ENCODE measurements at places on chromosomes 6 and 20.
A peak's percentile ranks its signal among the peaks of the same experiment; 100 is the strongest.

DNA sequence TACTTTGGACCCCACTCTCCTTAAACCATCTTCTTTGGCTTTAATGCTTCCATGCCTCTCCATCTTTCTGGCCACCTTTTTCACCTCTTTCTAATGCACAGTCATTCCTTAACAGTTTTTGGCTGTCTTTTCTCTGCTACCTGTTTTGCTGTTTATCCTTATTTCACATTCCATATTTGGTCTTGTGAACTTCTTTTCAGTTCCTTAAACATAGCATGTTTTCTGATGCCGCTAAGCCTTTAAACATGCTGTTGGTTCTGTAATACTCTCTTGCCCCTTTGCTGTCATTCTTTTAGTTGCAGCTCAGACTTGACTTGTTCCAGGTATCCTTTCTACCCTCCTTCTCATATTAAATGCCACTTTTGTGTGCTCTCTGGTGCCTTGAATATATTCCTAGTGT lies 35.8 kb downstream of the TOP1 start:
- no peak for DNase-seq

DNA sequence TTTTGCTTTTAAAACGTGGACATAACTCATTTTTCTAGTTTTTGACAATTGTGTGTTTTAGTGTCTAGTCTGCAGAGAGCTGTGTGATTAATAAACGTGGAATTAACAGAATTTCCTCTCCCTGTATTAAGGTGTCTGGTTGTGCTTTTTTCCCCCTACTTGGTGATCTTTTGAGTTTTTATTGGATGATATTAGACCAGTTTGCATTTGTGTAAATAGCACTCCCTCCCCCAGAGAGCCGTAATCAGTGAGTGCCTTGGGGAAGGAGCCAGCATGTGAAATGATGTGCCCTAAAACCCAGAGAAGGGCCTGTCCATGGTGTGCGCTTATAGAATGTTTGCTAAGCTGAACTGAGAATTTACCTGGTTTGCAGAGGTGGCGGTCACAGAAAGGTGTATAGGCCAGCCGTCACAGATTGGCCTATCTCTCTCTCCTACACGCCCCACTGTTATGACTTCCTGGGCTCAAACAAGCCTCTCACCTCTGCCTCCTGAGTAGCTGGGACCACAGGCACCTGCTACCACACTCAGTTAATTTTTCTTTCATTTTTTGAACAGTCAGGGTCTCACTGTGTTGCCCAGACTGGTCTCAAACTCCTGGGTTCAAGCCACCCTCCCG lies 42.4 kb downstream of the ALDH5A1 start:
- DNase-seq = no peak

DNA sequence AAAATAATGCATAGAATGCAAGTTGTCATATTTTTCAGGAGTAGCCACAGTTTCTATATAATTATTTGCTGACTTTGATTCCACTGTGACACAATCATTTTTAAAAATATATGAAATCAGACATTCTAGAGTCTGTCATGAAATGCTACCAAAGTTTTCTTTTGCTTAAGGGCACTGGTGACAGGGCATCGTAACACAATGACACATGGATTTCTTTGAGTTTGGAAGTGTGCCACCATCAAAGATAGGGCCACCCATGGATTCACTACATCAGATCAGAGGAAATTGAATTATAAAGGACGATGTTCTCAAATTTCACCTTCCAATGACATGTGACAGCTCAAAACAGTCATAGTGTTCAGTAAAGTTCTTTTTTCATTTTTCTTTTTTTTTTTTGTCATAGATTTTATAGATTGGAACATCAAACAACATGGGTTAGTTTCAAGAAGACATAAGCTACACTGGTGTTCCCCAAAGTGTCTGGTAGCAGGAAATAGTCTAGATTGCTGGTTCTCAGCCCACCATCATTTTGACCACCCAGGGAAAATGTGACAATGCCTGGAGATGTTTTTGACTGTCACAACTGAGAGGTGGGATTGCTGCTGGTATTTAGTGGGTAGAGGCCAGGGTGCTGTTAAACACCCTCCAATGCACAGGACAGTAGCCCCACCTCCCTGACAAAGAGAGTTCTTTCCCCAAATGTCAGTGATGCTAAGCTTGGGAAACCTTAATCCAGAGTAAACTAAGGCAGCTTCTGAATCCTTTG lies 123.8 kb upstream of the DOK5 start:
- DNase-seq = no peak

- no peak for DNase-seq
Measured at GRCh38 chr6:44528716-44529115, 141.2 kb downstream of the CDC5L start.

DNA sequence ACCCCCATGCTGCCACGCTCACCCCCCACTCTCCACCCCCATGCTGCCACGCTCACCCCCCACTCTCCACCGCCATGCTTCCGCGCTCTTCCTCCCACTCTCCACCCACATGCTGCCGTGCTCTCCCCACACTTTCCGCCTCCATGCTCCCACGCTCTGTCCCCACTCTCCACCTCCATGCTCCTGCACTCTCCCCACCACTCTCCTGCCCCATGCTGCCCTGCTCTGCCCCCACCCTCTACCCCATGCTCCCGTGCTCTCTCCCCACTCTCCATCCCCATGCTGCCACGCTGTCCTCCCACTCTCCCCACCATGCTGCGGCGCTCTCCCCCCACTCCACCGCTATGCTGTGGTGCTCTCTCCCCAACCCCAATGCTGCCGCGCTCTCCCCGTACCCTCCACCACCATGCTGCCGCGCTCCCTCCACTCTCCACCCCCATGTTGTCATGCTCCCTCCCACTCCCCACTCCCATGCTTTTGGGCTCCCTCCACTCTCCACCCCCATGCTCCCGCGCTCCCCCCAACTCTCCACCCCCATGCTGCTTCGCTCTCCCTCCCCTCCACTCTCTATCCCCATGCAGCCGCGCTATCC lies 46.0 kb upstream of the PDE10A start:
- DNase-seq = peak; percentile 26

DNA sequence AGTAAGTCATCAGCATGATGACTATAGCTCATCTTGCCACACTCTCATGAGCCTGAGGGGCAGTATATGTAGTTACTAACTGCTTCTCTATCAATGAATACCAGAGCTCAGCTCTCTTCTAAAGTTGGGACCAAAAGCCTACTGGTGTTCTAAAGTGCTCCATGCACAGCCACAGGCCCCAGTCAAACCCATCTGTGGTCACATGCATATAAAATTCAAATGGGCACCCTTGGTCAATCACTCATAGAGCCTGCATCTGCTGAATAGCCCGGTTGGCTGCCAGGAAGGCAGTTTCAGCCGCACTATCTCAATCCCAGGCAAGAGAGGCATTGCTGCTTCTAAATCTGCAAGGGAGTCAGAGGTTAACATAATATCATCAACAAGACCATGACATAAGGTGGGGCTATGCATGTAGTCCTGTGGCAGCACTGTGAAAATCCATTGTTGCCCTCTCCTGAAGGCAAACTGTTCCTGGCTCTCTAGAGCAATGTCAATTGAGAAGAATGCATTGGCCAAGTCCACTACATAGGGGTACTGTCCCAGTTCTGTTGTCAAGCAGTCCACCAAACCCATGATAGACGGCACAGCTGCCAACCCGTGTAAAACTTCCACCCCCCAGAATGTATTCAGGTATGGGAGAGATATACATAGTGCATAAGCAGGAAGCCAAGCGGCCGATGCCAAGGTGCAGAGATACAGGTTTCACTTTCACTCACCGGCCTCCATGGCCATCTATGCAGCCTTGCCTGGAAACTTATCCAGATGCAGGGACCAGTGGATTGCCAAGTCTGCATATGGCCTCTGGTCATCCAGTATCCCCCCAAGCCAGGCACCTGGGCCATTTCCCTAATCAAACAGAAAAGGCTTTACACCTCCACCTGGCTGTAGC lies 76.2 kb downstream of the ALDH8A1 start:
- DNase-seq = no peak

- peak; percentile 26 for DNase-seq
Measured at GRCh38 chr20:10179574-10180298, 38.9 kb upstream of the SNAP25 start.

DNA sequence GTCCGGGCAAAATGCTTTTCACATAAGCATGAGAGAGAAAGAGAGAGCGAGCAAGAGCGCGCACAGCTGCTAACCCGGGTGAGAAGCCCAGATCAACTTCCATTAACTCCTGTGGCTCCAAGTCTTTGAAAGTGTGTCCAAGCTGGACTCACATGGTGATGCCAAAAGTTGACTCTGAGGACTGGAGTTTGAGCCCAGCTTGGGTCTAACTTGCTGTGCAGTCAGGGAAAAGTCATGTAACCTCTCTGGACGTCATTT lies 357.2 kb upstream of the SULF2 start:
- DNase-seq = no peak
